ENCODE measurements at places on chromosomes 7 and 10.

- DNase-seq = no peak
Observed at GRCh38 chr10:18164093-18164492, 23.9 kb downstream of the CACNB2 start.

DNA sequence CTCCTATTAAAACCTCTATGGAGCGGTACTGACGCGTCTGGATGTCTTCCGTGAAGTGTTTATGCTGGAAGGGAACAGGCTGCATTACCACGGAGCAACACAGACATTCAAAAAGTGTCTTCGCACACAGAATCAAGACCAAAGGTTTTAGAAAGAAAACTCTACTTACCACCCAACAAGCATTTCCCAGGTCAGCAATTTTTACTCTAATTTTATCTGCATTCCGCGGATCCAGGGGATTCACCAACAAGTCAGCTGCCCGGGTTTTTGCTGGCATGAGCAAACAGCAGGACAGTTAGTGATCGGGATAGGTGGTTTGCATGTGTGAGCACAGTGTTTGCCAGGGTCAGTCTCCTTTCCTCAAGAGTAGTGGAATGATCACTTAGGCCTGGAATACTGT lies 118.8 kb downstream of the KMT2E start:
- DNase-seq = no peak

- DNase-seq = no peak
Observed at GRCh38 chr10:21272643-21273399, 252.7 kb downstream of the SKIDA1 start.

- no peak for DNase-seq
Observed at GRCh38 chr7:153021542-153021941, 262.0 kb downstream of the ACTR3B start.

DNA sequence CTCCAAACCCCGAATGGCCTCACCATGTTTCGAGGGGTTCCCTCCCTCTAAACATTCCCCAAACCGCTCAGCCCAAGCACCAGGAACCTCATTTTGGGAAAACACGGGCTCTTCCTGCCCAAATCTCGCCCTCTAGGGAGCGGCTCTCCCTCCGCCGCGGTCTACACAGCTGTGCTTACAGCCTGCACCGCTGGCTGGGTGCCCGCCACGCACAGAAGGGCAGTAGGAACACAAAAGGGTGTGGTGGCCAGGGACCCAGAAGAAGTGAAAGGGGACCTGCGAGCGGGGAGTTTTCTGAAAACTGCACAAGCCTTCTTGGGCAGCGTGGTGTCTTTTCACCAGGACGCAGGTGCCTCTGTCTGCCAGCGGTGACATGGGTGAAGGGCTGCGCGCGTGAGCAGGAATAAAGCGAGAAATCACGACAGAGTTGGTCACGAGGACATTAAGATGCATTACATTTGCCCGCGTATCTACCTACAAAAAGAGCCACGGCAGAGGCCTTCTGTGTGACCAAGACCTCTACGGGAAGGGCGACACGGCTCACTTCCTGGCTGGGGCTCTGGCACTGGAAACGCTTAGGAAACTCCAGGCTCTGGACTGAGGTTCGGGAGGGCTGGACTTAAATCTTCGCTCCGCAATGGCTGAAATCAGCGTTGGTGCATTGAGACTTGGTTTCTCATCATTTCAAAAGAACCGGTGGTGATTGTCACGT lies 171.7 kb downstream of the LSM5 start:
- no peak for DNase-seq

DNA sequence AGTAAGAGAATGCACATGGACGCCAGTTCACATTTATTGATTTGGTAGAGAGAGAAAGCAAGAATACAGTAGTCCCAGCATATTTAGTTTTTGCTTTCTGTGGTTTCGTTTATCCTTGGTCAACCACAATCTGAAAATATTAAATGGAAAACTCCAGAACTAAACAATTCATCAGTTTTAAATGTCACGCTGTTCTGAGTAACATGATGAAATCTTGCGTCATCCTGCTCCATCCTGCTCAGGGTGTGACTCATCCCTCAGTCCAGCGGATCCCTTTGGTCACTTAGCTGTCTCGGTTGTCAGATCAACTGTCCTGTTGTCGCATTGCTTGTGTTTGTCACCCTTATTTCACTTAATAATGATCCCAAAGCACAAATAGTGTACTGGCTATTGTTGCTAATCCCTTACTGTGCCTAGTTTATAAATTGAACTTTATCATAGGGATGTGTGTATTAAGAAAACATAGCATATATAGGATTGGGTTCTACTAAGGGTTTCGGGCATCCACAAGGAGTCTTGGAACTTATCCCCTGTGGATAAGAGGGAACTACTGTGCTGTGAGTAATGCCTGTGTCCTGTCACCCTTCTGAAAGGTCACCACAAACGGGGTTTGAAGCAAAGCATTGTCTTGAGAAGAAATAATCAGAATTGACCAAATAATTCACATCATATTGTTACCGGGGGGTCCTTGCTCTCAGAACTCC lies 73.6 kb downstream of the OTUD1 start:
- DNase-seq = no peak

DNA sequence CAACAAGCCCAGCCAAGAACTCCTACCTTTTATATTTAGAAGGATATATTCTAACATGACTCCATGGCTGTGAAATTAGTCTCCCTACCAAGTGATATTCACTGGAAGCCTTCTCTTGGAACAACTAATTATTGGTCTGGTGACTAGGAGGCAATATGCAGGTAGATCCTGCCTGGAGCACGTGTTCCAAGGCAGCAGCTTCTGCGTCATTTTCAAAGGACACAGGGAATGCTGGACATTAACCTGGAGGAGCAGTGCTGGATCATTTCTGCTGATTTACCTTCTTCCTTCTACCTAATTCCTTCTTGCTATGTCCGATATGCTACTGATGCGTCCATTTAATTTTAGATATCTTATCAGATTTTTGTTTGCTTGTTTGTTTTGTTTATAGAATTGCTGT lies 5.6 kb downstream of the AKR1D1 start:
- DNase-seq = no peak

GRCh38 chr7:94650147-94651051 lies 5.5 kb downstream of the SGCE start:
- no peak for DNase-seq

DNA sequence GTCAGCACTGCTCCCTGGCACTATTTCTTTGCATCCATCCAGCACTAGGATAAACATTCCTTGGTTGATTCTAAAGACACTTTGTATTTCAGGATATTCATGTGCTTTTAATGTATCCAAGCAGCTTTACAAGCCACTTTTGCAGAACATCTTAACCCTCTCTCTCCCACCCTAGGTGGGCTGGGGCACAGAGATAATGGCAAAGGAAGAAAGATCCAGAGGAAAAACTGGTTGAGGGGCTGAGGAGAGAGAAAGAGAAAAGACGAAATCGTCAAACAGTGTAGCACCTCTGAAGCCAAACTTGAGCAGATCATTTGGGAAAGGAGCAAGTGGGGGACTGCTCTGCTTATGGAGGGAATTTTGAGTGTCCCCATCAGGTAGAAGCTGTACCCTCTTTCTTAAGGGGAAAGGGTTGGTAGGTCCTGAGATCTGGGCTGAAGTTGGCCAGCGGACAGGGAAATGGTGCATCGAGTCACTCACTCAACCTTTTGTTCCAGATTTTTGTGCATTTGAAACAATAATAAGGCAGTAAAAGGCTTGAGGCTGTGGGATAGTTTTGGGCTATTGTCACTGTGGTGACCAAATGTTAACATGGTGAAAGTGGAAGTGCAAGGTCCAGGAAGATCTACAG lies 4.2 kb upstream of the HOXA13 start:
- DNase-seq = no peak

Data from upper lobe of left lung (tissue), 6 donors.